MG63 (cell line): ENCODE measurements at places on chromosomes 3 and 15.

DNA sequence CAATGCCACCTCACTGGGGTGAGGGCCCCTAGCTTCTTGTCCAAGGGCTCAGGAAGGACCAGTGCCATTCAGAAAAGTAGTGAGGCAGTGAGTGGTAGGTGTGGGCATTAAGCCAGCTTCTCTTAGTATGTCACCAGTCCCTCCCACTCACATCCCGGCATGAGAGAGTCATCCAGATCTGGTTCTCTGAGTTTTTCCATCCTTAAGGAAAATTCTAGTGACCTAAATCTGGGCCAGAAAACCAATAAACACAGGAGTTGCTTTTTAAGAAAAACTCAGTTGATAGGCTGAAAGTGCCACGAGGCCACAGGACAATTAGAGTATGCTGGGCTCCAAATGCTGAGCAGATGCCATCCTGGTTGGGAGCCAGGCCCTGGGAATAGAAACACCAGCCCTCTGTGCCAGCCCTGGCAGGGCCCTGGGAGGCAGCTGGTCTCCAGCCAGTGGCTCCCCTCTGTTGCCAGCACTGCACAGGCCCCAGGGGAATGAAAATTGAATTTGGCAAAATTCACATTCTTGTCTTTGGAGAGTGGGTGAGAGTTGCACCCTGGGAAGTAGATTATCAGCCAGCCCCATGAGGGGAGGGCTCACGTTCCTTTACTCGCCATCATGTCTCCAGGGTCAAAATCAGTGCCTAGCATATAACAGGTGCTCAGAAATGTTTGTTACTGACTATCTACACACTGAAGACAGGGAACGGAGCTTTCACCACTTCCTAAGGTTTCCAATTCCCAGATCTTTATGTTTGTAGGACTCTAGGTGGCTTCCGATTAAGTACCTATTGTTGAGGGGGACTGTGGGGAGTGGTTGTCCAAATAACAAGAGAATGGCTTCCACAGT, 52.8 kb downstream of the FAM43A start:
- DNase-seq: peak; percentile 96

- no peak for DNase-seq
Observed at GRCh38 chr15:25061808-25062550, 107.2 kb downstream of the SNRPN start.

- no peak for DNase-seq
Observed at GRCh38 chr15:95377258-95377852, 953.1 kb upstream of the NR2F2 start.

GRCh38 chr3:23341147-23341838, 138.2 kb downstream of the UBE2E2 start:
- DNase-seq: no peak

DNA sequence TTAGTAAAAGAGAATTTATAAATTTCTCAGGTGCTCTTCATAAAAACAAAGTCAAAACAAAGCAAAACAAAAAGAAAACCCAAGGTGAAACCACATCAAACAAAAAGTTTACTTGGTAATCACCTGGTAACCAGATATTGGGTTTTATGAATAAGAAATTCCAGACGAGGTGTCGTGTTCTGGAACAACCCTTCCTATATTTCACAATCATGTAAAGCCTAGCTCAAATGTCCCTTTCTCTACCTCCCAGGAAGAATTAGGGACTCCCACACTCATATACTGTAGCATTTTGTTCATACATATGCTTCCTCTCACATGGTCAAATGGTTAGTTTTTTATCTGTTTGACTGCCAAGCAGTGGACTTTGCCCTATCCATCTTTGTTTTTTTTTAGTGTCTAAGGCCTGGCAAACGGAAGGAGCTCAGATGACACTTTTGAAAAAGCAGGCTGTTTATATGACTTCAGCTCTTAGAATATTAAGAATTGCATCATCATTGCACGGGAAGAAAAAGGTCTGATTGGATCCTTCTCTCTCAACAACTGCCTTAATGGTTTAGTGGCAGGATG, 326.7 kb upstream of the TBL1XR1 start:
- no peak for DNase-seq

- peak; percentile 85 for DNase-seq
Observed at GRCh38 chr15:39919748-39920509, at the start of gene GPR176. GPR176 (minus strand) TSS chr15:39920266; CDS start chr15:39920026, 240 bp downstream.

GRCh38 chr3:28680050-28680449, 331.4 kb upstream of the AZI2 start:
- DNase-seq: no peak

DNA sequence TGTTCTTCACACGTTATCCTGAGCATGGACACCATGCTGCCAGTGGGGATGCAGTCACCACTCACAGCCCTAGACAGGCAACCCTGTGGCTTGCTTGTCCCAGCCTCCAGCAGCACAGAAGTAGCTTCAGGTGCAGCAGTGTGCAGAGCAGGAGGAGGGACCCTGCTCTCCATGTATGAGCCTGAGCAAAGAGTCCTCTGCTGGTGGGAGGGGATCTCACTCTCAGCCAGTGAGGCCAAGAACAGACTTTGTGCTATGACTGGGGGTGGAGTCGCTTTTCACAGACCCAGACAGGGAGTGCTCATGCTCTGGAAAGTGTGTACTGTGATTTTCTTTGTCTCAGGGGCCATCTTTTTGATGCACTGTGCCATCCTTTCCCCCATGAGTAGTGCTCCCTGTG, 66.1 kb upstream of the NDN start:
- no peak for DNase-seq

- DNase-seq: no peak
Observed at GRCh38 chr15:68298882-68299381, 21.4 kb downstream of the FEM1B start.

DNA sequence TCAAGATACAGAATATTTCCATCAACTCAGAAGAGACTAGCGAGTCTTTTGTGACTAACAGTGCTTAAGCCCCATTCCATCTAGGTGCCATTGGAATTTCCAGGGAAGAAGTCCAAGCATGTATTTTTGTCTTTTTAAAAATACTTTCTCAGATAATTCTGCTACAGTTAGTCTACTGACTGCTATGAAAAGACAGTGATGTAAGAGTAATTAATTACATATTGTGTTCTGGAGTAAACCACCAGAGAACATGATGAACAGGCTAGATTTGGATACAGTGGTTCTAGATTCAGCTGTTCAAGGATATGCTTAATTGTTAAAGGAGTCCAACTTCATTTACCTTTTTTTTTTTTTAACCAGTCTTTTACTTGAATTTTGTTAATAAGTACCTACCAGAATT, 34.8 kb upstream of the PAK6 start:
- no peak for DNase-seq

- DNase-seq: no peak
Observed at GRCh38 chr3:15831927-15832326, 34.1 kb upstream of the ANKRD28 start.

DNA sequence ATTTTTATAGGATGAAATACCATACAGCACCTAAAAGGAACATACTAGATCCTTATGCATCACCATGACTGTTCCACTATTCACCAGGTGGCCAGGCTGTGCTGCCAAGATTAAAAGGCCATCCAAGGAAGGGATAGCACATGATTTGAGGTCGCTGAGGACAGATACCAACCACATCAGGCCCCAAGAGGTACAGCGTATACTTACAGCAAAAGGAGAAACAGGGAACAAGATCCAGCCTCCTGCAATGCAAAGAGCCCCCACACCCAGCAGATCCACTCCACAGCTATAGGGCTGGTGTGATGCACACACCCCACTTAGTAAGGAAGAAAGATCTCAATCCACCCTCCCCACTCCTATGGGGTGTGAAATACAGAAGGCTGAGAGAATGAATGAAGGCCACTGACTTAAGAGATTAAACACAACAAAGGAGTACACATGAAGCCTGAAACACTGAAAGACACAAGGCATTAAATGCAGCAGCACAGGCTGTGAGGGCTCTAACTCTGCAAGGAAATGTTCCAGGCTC, 32.0 kb upstream of the ZNF445 start:
- DNase-seq: no peak
